ENCODE measurements at places on chromosomes 6 and 20.

GRCh38 chr20:33299111-33299603 is 16.1 kb downstream of the BPIFB1 start:
- peak; percentile 54 for DNase-seq

DNA sequence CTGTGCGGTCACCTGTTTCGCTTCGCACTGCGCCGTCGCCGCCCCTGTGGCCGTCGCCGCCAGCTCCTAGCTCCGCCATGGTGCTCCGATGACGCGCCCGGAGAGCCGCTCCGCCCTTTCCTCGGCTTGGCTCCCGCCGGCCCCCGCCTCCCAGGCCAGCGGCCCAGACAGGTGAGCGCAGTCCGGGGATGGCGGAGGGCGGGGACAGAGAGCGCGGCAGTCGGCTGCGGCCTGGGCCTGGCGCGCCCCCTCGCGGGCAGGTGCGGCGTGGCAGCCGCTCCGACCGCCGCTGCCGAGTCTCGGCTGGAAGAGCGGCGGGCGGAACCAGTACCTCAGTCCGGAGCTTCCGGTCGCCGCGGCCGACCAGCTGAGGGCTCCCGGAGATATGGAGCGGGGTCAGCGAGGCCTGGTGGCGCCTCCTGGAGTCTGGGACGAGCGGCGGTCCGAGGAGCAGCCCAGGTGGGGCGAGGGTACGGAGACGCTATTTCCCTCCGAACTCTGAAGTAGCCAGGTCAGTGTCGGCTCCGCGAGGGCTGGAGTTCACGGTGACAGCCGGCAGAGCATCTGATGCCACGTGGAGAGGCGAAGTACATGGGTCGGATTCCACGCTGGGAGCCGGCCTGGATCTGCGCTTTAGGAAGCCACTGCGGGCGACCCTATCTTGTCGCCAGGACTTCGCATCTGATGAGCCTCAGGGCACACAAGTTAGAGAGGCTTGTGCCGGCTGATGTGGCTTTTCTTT is at the start of gene MAP7:
MAP7 (minus strand) TSS at position 93 of the 742 bp plus-strand sequence; CDS start at position 79, 14 bp downstream.
- peak; percentile 75 for DNase-seq

DNA sequence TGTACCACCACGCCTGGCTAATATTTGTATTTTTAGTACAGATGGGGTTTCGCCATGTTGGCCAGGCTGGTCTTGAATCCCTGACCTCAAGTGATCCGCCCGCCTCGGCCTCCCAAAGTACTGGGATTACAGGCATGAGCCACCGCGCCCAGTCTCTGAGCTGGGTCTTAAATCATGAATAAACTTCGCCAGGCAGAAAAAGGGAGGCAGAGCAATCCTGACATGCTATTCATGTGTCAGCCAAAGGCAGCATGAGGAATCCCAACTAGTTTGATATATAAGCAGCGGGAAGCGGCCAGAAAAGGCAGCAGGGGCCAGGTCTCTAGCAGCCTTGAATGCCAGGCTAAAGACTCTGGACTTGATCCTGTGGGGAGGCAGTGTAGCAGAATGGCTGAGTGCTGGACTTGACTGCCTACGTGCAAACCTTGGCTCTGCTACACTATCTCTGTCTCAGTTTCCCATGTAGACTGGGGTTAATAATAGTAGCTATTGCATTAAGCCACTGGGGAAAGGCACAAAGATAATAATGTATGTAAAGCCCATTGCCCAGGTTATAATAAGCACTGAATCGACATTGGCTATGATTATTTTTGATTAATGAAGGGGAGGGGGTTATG is 1.8 kb downstream of the PROCR start:
- DNase-seq = no peak

- DNase-seq = no peak
Measured at GRCh38 chr20:843912-844311, 10.4 kb downstream of the FAM110A start.

DNA sequence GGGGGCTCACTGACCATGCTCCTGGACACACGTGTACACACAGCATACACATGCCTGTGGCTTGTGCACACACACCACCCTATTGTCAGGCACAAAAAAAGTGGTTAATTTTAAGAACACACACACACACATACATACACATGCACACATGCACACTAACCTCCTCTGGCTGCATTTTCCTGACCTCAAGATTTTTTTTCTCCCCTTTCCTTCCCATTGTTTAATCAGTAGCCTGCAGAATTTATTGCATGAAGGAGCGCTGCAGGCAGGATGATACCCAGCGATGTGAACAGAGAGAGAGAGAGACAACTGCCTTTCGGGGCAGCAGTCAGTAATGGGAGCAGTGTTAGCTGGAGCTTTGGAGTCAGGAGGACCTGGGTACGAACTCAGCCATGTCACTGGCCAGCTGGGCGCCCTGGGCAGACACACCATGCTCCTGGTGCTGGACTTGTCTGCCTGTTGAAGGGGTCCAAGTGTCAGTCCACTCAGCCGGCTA is 990 bp upstream of the TRAF3IP2 start:
- peak; percentile 7 for DNase-seq

Measured in kidney glomerular epithelial cell (primary cell).